ENCODE measurements at places on chromosomes 6 and 20.

- DNase-seq, result no peak
Observed at GRCh38 chr6:164200071-164200470, 785.6 kb downstream of the QKI start.

- DNase-seq, result no peak
Observed at GRCh38 chr6:152351110-152351509, 286.1 kb downstream of the SYNE1 start.

DNA sequence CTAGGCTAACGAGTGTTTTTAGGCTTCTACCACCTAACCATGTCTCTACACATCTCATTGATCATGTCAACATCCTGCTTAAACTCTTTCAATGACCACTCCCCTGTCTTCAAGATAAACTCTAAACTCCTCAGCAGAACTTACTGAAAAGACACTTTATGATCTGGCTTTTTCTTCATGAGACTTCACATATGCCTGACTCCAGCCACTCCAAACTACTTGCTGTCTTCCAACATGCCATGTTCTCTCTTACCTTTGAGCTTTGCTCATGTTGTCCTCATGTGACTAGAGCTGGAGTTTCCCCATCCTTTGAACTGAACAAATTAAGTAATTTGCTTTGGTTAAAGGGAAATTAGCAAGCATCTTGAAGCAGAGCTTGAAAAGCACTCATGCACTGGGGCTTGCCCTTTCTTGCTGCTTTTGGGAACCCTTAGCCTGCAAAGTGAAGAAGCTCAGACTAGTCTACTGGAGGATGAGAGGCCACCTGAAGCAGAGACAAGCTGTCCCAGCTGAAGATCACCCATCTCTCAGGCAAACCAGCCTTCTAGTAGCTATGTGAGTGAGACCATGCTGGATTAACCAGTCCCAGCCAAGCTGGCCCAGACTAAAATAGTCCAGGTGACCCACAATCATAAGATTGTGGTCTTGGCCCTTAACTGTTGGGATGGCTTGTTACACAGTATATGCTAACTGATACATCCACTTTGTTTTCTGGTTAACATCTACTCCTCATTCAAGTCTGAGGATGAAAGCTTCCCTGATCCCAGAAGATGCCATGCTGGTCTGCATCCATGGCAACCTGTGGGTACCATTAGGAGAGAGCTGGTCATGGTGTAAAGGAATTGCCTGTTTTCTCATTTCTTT, 235.8 kb downstream of the GMPR start:
- DNase-seq, result no peak

DNA sequence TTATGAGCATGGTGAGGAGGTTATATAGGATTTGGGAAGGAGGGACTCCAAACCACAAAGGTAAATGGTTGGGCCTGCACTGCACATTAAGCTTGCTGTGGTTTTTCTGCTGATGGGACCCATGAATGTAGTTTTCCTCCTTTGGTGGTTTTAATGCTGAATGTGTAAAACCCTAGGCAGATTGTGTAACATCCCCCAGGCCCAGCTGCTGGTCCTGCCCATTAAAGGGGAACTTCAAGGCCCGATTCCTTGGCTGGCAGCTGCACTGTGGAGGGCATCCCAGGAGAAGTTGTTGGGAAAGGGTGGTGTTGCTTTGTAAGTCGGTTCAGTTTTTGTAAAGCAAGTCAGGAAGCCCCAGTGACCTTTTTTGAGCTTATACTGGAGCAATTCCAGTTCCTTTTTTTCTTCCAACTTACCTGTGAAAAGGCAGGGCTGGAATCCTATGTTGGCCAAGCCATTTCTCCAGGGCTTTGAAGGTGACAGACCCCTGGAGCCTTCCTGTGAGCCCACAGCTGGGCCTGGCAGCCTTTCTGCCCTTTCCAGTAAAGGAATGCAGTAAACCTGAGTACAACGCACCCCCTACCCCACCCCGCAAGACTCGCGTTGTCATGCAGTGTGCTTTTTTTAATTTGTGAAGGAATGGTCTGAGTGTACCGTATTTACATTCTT, 43.1 kb upstream of the NAA20 start:
- DNase-seq, result no peak

GRCh38 chr6:116476002-116476678, 15.0 kb downstream of the CALHM6 start:
- no peak for DNase-seq

DNA sequence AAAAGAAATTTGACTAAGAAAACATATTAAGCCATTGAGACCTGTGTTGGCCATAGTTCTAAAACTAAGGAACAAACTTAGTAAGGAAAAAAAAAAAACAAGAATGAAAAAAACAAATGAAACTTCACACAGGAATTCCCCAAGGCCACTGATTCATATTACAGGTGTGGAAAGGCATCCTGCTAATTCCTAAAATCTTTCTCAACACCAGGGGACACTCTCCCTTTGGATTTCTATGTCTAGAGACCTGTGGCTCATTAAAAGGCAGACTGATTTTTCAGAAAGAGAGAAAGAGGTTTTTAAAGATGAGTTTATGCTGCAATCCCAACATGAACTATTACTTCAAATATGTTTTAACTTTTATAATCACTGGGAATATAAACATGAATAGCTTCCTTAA, at the start of gene OR12D1:
Gene OR12D1, plus strand, starts transcription at position 341 of the 400 bp plus-strand sequence.
- DNase-seq, result no peak

DNA sequence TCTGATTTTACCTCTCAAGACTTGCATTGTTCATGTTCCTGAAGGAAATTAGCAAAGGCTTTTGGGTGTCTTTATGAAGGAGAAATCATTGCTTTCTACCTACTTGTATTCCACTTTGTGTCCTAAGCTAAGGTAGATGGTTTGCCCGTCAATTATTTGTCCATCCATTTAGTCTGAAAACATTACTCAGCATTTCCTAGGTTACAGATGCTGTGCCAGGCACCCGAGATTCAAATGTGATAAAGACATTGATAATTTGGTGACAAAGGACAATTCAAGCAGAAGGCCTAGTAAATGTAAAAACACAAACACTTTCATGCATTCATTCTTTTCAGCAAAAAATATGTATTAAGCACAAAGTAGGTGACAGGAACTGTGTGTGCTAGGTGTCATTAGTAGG, 251.1 kb downstream of the FARS2 start:
- no peak for DNase-seq

- DNase-seq, result no peak
Observed at GRCh38 chr20:25360631-25361286, 29.9 kb downstream of the ABHD12 start.

GRCh38 chr6:34819571-34820480, 27.9 kb downstream of the BLTP3A start:
- no peak for DNase-seq

DNA sequence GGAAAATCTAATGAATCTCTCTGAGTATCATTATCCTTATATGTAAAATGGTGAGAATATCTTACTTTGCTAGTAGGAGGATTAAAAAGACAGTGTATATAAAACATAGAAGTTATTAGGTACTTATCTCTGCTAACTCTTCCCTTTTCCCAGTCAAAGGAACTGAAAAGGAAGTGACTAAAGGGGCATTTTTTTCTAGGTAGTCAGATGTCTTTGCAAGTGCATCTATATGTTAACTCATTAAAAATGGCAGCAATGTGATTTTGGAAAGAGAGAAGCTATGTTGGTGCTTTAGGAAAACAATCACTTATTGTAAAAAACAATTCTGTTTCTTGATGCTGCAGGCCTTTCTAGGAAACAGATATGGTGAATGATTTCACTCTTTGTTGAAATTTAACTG, 180.9 kb downstream of the SAMD5 start:
- DNase-seq, result no peak

- DNase-seq, result no peak
Observed at GRCh38 chr20:18694071-18694470, 106.2 kb downstream of the DTD1 start.

GRCh38 chr20:43744151-43744611, 17.4 kb upstream of the GTSF1L start:
- DNase-seq, result no peak

DNA sequence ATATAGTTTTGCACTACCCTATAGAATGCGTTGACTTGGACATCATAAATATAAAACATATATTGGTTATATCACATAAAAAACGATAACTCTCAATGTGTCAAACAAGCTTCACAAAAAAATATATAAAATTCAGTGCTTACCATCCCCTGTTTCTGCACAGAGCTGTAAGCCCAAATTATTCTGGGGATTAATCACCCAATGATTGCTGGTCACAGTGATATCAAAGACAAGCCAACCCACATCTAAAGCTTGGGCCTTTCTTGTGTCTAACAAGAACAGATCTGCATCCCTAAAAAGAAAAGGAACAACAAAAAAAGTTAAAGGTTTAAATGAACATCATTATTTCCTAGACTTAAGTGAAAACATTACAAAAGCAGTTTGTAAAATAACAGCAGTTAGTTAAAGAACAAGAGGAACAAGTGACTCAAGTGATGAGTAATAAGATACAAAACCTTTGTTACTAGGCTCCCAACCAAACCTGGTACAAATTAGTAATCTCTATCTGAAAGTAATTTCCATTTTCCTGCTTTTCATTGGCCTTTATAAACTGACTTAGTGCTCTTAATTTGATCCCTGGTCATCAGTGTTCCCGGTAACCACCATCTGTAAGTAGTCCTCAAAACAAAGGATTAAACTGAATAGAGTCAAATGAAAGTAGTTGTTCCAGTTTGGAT, 81.1 kb downstream of the BMP5 start:
- DNase-seq, result no peak

DNA sequence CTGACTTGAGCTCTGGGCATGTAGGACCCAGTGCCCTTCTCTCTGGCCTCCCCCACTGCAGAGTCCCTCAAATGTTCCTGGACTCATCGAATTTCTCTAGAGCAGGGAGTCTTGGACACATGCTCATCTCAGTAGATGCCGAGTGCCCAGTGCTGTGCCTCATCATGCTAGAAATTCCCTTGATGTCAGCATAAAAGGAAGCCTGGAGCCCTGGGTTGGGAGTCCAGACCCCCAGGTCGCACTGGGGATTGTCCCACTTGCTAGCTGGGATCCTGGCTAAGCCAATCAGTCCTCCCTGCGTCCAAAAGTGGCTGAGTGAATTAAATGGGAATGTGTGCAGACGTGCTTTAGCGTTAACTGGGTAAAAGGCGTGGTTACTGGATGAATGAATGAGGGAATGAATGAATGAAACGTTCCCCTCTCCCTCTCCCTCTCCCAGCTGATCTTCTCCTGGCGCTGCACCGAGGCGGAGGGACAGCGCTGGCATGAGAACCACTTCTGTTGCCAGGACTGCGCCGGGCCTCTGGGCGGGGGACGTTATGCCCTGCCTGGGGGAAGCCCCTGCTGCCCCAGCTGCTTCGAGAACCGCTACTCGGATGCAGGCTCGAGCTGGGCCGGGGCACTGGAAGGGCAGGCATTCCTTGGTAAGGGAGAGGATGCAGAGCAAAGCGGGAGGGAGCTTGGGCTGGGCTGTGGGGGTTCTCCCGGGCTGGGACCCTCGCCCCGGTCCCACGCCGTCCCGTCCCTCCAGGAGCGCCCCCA, 1.6 kb upstream of the TOMM6 start:
- no peak for DNase-seq

GRCh38 chr20:1579488-1579887, 22.0 kb upstream of the SIRPD start:
- no peak for DNase-seq

DNA sequence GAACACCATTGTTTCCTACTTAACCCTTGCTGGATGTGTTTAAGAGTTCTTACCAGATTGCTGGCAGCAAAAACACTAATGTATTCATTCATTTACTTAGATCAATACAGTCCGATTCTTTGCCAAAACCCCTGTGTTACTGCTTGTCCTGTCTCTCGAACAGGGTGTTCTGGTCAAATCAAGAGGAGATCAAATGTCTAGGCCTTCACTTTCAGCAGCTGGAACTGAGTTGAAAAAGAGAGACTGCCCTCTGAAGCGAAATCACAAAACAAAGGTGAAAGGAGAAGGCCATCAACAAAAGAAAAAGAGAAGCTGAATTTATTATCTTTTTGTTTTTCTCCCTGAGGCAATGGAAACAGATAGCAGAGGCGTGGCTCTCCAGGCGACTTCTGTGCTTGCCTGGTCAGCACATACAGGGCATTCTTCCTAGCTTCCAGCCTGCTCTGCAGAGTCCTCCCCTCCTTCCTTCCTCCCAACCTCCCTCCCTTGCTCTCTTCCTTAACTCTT, 44.1 kb upstream of the GCM1 start:
- no peak for DNase-seq

DNA sequence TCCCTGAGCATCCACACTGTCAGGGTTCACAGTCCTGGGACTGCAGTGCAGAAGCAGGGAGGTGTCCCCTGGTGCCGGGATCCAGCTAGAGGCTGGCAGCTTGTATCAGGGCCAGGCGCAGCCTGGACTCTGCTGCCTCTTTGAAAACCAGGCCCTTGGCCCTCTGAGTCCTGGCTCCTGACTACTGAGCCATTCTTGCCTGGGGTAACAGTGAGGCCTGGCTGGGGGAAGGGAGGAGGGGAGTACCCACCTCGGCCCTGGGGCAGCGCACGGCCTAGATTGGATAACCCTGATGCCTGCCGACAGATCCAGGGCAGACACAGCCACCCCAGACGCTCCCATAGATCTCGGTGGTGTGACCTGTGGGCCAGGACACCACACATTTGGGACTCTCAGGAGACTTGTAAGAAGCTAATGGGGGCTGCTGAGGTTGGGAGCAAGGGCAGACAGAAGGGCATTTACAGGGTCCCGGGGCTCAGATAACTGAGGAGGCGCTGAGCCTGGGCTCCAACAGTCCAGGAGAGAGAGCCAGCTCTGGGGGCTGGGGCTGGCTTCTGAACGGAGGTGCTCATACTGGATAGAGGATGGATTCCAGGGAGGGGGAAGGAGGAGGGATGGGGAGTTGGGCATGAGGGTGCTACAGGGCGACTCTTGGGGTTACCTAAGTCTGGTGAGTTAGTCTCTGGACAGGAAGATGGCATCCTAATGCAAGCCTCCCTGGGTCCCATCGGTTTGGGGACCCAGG, 30.5 kb downstream of the SPDEF start:
- DNase-seq, result no peak

DNA sequence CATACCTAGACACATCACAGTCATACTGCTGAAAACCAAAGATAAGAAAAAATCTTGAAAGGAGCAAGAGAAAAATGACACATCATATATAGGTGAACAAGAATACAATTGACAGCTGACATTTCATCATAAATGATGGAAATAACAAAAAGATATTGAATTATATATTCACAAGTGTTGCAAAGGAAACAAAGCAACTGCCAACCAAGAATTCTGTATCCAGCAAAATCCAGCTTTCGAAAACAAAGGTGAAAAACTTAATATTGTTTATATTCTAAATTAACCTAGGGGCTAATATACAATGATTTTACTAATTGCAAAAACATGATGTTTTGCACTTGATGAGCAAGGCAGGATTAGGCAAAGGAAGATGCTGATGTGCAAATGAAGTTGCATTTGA, 84.3 kb downstream of the MOXD1 start:
- no peak for DNase-seq

- DNase-seq, result no peak
Observed at GRCh38 chr6:163923658-163924411, 509.3 kb downstream of the QKI start.

Data from DMS 273 treated with DMSO at 0.1 percent for 48 hours (cell line).